Posterior cingulate gyrus (tissue), 11 donors: ENCODE measurements at places on chromosomes 3 and 15.

DNA sequence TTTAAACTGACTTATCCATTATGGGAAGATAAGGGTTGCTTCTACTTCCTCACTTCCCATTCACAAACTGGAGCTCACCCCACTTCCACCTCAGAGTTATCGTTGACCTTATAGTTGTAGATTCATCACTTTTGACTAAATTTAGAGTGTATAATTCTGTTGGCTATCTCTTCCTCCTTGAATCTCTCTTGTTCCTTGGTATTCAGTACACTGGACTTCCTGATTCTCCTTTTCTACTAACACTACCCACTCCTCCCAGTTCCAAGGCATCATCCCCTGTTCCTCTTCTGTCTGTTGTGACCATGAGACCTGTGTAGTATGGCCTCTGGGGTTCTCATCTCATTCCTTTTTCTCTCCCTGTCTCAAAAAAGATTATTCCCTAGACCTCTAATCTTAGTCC, 5.9 kb upstream of the GPR87 start:
- DNase-seq, result no peak

- DNase-seq, result no peak
Measured at GRCh38 chr15:69143756-69144436, 16.5 kb upstream of the GLCE start.

DNA sequence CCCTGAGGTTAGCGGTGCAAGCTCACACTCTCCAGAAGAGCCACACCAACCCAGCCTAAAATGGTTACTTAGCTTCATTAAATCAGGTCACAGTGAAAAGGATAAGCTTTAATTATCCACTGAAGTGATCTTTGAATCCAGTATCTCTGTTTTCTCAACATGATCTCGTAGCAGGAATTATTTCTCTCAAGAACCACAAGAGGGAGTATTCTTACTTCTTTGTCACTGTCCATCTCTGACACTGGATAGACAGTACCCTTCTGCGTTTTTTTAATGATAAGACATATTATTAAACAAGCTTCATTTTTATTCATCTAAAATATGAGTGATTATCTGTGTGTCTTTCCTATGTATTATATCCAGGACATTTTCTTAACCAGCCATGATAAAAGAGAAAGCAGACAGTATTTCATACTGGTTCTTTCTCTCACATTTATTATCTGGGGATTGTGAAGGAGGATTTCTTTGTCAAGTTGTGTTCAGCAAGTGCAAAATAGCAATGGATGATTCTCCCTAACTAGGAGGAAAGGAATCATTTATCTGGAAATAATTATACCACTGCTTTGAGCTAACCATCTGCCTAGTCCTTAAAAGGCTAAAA, 105.4 kb upstream of the CCDC54 start:
- DNase-seq, result no peak

DNA sequence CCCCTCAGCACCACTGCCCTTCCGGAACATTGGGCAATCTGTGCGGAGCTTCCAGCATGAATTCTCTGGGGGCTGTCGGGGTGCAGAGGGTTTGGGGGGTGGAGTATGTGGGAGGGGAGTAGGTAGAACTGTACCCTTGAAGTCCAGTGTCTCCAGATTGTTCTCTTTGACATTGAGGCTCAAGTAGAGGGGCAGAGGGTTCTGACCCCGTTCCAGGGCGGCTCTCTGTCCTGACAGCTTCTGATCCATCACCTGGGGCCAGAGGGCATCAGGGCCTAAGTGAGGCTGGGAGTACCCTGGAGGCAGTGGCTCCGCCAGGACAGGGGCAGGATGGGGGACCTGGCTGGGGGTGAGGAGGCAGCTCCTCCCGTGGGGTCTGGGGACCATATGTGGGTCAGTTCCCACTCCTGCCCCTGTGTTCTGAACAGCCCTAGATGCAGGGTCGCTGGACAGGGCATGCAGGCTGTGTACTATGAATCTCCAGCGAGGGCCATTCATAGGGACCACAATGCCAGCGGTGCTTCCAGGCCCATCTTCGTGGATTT, 22.1 kb downstream of the PLA2G4D start:
- no peak for DNase-seq

DNA sequence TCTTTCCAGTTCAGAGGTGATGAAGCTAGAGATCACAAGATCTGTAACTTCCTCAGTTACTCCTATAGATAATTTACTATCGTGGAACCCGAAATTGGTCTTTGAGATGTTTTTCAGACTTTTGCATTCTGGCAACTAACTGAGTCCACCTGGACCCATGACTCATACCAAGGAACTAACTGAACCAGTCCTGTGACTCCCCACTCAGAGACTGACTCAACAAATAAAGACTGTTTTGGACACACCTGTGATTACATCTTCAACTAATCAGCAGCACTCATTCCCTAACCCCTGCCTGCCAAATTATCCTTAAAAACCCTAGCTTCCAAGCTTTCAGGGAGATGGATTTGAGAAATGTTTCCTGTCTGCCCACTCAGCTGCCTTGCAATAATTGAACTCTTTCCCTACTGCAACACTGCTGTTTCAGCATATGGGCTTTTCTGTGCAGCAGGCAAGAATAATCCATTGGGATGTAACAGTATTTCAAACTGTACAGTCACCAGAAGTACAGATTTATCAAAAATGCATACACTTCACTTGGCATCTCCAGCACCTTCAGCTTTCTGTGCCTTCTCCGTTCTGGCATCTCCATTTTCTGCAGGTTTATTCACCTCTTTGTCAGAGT, 57.7 kb downstream of the GATM start:
- DNase-seq, result no peak

GRCh38 chr3:101195951-101196713, 124.2 kb downstream of the IMPG2 start:
- no peak for DNase-seq

- DNase-seq, result no peak
Measured at GRCh38 chr3:187610981-187611511, 59.1 kb downstream of the SST start.
